8988T (cell line): ENCODE measurements at places on chromosomes 6 and 20.

DNA sequence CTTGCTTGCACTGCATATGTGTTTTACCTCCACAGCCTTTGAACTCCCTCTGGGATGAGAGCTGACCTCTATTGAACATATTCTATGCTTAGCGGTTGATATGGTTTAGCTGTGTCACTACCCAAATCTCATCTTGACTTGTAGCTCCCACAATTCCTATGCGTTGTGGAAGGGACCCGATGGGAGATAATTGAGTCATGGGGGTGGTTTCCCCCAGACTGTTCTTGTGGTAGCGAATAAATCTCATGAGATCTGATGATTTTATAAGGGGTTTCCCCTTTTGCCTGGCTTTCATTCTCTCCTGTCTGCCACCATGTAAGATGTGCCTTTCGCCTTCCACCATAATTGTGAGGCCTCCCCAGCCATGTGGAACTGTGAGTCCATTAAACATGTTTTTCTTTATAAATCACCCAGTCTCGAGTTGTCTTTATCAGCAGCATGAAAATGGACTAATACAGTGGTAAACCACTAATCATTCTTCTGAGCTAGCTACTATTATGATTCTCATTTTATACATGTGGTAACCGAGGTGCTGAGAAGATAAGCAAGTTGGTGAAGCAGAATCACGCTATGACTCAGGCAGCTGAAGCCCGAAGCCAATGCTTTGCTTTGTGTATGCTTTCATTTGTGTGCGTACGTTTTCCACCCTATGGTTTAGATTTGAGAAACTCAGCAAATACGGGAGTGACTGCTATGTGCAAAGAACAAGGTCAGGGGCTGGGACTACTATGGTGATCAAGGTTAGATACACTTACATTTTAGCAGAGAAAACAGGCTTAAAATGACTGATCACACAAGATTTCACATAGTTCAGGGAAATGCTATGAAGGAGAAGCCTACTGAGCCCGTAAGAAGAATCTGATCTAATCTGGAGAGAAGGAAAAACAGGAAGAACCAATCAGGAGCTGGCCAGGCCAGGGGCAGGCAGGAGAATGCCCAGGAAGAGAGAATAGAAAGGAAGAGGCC lies 363.5 kb downstream of the ESR1 start:
- no peak for DNase-seq

GRCh38 chr6:52937908-52938307 lies 28.4 kb upstream of the GSTA3 start:
- DNase-seq, result no peak

GRCh38 chr6:57108691-57109090 lies 18.7 kb downstream of the ZNF451 start:
- DNase-seq, result no peak

- no peak for DNase-seq
Measured at GRCh38 chr20:62695448-62696414, 12.9 kb upstream of the NTSR1 start.

GRCh38 chr6:136895901-136896300 lies 26.2 kb upstream of the SLC35D3 start:
- DNase-seq, result no peak

- no peak for DNase-seq
Measured at GRCh38 chr6:90896075-90896547, 309.2 kb upstream of the MAP3K7 start.

DNA sequence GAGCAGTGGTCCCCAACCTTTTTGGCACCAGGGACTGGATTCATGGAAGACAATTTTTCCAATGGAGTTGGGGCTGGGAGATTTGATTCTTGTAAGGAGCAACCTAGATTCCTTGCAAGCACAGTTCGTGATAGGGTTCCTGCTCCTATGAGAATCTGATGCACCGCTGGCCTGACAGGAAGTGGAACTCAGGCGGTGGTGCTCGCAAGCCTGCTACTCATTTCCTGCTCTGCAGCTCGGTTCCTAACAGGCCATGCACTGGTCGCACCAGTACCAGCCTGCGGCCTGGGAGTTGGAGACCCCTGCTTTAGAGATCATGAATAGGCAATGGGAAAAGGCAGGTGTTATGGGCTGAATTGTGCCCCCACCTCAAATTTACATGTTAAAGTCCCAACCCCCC lies 131.2 kb downstream of the PFDN4 start:
- DNase-seq, result no peak
